ENCODE measurements at places on chromosomes 2 and 18. TPM values are rescaled to one million over a fixed set of nuclear protein-coding genes. Genes with fewer than 3 reads are reported as not detected.

Gene ZNF142
- 11.4 TPM for total RNA-seq

Gene TCF4
- total RNA-seq: 616 TPM

Gene DNAJC27
- 13.0 TPM for total RNA-seq

Gene CPLX4
- total RNA-seq: not detected

DNA sequence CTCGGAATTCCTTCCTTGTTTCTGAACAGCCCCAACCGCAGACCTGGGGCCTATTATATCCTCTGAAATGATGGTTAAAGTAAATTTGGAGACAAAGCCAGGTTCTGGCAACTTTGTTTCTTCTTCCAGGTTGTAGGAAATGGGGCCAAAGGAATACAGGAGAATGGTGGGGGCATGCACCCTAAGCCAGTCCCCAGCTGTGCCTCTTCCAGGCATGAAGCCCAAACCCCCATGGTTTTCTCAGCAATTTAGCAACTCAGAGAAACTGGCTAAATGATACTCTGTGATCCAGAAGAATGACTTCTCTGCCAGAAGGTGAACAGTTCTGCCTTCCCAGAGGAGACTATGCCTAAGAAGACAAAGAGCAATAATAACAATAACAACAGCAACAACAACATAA lies 635.0 kb upstream of the FANCL start:
- DNase-seq: no peak

DNA sequence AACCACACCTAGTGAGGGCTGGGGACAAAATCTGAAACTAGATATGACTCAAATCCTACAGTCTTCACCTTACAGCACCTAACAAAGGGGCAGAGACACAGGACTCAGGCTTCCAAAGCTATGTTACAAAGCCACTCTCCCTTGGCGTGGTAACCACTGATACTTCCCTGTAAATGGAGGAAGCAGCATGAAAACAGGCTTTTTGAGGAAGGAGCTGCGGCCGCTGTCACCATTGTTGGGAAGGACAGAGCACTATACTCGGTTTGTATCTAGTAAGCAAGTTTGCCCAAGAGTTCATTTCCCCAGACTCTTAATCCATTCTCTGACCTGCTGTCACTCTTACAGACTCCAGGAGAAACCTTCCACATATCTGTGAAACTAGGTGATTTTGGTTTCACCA lies 60.3 kb downstream of the LONRF2 start:
- DNase-seq: no peak

DNA sequence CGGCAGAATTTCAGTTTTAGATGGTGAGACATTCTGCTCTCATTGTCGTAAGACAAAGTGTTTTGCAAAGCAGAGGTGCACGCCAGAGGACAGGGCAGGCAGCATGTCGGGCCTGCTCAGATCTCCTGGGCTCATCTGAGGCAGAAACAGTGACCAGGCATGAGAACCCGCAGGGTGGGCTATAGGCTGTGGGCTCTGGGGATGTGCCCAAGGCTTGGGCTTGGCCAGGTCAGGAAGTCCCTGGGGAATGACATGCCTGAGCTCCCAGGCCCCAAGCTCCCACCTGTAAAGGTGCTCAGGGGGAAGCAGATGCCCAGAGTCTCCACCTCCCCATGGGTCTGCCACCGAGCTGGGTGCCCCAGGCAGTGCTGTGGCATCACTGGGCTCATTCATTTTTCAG lies 35.3 kb downstream of the INHBB start:
- no peak for DNase-seq

DNA sequence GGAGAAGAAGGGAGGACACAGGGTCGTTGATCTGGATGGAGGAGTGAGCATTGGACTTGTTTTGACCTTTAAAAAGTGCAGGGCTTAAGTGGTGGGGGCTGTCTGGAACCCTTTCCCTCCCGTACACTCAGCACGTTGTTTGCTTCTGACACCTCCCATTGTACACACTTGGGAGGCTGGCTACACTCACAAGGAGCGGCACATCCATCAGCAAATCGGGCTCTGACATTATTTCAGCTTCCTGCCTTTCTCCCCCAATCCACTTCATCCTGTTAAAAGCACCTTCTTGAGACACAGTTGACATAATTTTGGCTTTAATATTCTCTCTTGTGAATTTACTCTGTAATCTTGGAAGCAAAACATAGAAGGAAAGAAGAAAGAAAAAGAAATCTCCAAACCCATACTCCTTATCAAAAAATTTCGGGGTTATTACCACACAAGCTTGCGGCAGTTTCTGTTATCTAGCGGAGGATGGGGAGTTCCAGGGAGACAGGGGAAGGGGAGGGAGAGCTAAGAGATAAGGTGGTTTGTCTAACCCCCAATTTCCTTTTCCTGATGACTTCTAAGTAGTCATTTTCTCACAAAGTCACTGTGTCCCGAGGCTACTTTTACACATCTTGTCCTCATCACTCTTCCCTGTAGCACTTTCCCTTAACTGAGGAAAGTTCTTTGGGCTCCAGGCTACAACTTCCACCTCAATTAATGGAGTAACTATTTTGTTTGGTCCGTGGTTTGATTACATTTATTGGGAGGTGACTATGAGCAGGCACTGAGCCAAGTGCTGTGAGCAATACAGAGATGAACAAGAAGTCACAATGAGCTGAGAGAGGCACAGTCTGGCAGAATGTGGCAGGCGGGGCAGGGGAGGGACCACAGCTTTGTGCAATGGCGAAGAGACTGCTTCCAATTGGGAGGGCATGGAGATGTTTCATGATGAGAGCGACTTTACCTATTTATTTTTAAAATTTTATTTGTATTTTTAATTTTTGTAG lies 240.1 kb upstream of the MEX3C start:
- no peak for DNase-seq

DNA sequence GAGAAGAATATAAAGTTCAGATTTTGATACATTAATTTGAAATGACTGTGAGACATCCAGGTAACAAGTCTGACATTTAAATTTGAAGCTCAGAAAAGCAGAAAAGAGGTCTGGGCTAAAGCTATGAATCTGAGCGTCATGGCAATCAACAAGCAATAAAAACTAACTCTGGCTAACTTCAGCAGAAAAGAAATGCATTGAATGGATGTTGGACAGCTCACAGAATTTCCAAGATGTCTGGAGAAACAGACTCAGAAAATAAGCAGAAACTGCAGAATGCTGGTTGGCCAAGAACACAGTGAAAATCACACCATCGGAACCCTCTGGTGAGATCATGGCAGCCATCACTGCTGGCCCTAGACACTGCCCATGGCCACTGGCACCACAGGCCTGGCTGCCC lies 366.6 kb downstream of the METTL4 start:
- DNase-seq: no peak

DNA sequence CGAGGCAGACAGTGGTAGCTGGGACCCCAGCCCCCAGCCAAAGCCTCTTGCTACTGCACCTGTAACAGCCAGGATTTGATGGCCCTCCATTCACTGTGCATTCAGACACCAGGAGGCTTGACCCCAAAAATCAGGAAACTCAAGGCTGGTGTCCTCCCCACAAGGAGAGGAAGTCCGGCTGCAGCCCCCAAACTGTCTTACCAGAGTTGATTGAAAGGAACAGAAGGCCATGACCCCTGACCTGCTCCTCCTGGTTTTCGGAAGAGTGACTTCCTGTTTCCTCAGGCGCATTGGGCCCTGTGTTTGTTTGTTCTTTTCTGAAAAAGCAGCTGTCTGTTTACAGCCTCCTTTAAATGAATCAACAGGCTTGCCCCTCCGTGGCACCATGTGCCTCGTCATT lies 111.6 kb downstream of the RNF144A start:
- DNase-seq: no peak

DNA sequence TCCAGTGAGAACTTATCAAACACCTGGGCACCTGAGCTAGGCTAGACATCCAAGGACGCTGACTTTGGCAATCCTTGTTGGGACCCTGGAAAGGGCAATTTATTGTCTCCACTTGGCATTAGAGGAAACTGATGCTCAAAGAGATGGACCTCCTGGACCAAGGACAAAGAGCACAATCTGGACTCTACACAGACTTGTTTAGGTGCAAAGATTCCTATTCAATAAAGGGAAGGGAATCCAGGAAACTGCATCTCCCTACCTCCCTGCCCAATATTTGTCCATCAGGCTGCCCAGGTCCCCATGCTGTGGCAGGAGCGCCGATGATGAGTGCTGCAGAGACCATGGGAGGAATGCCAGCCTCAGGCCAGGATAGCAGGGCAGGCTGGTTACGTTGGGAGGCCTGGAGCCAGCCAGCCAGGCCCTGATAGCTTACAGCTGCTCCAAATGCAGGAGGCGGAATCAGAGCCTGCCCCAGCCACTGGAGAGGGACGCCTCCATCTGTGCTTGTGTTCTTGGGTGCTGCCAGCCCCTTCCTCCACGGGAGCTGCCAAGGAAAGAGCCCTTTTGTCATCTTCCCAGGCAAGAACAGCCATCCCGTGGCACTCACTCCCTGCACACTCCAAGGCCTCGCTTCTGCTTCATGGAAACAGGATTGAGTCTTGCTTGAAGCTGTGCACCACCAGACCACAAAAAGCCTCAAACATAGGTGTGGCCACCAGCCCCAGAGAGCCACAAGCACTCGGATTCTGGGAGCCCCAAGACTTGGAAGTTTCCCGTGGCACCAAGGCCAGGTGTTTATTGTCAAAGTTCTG lies 60.0 kb downstream of the HS1BP3 start:
- no peak for DNase-seq

GRCh38 chr2:35339211-35339610 lies 1016.4 kb upstream of the CRIM1 start:
- DNase-seq: no peak

GRCh38 chr2:127582863-127583861 lies 47.7 kb downstream of the MYO7B start:
- no peak for DNase-seq

GRCh38 chr18:48314690-48315089 lies 94.5 kb downstream of the ZBTB7C start:
- no peak for DNase-seq

GRCh38 chr18:49476664-49477411 lies 10.2 kb downstream of the C18orf32 start:
- no peak for DNase-seq

DNA sequence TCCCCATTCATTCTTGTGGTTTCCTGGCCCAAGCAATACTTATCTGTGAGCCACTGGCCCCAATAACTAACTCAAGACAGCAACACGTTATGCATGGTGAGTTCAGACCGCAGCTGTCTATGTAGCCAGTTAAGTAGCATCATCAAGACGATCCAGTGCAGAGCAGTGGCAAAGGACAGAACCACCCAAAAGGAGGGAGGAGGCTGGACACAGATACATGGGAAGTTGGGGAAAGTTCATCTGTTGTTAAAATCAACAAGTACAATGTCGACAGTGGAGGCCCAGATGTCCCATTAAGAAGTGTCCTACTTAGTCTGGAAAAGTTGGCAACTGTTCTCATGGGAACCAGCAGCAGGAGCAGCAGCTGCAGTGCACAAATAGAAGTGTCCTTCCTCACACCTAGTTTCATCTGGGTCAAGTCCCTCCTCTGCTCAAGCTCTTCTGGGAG lies 106.9 kb upstream of the THOC1 start:
- no peak for DNase-seq

- no peak for DNase-seq
These were observed 5.9 kb downstream of the LMAN1 start for GRCh38 chr18:59353079-59353680.

DNA sequence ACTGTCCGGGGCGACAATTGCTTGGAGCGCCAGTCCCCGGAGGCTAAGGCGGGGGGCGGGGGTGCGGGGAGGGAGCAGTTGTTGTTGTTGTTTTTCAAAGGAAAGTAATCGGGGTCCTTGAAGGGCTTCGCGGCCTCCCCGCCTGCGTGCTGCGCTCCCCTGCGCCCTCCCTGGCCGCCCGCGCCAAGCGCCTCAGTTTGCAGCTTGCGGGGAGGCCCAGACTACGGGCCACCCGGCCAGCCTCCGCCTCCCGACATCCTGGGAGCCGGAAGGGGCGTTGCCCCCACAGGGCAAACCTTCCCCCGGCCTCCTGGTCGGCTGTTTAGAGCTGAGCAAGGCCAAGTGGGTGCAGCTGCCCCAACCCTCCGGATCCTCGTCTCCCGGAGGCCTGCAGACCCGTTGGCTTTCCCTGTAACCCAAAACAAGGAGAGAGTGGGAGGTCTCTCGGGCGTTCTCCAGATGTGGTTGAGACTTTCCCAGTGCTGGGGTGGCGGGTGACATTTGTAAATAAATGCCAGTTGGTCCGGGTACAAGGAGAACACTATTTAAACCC lies 3.7 kb upstream of the SIX3 start:
- DNase-seq: no peak

Data from frontal cortex (tissue), 4 donors.